Neural crest cell (in vitro differentiated cells): ENCODE measurements at places on chromosomes 11 and 22. TPM values are rescaled to one million over a fixed set of nuclear protein-coding genes. Genes with fewer than 3 reads are reported as not detected.

The ZP1 gene
- not detected in 2 replicates for total RNA-seq

The LRFN4 gene
- total RNA-seq = 36.2 and 37.2 TPM in 2 replicates

The MAPK8IP1 gene
- total RNA-seq = 36.6 and 38.7 TPM in 2 replicates

DNA sequence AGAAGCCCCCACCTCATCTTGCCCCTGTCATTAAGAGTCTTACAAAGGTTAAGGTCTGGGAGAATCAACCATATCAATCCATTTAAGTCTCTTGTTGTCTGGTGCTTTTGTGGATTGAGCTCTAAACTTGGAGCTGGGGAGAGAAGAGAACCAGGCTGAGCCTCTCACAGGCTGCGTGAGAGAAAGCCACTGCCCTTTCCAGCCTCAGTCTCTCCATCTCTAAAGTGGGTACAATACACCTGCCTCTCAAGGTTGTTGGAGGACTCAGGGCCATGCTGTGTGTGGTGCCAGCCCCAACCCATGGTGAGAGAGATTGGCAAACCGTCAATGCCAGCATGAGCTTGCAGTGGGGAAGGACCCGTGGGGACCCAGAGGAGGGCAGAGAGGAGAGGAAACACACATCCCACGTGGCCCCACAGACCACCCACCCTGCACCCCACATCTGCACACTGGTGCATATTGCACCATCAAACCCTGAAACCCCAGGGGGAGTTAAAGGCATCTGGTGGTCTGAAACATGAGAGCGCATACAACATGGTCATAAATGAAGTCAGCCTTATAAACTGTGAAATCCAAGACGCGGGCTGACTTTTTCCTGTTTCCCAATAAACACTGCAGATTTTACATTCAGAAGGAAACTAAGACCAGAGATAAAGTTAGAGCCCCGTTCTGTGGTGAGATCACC is 27.5 kb upstream of the FBLN1 start:
- peak overlapping the region; percentile 27 for H3K27ac ChIP-seq
- no peaks in the 10 kb centered on the region for H3K36me3 ChIP-seq
- H3K4me1 ChIP-seq = peaks cover 35% of the 10 kb centered on the region
- no peak for DNase-seq
- no peak overlapping the region for H3K4me3 ChIP-seq
- H3K27me3 ChIP-seq = no peaks in the 10 kb centered on the region

- no peak overlapping the region for H3K27ac ChIP-seq
- H3K27me3 ChIP-seq = peaks cover 9% of the 10 kb centered on the region
- no peaks in the 10 kb centered on the region for H3K36me3 ChIP-seq
- no peak for DNase-seq
These were observed 62.0 kb downstream of the IGF2 start for GRCh38 chr11:2077061-2077802.

- peaks cover 59% of the 10 kb centered on the region for H3K4me1 ChIP-seq
- no peak overlapping the region for H3K27ac ChIP-seq
- no peak overlapping the region for H3K4me3 ChIP-seq
These were observed 1.6 kb downstream of the CCND1 start for GRCh38 chr11:69642549-69642912.

- peaks cover 46% of the 10 kb centered on the region for H3K27me3 ChIP-seq
- H3K27ac ChIP-seq = no peak overlapping the region
- DNase-seq = no peak
- no peak overlapping the region for H3K4me3 ChIP-seq
These were observed 5.8 kb downstream of the SCUBE1 start for GRCh38 chr22:43337385-43337784.

The TTC12 gene
- 20.5 and 21.6 TPM in 2 replicates for total RNA-seq

DNA sequence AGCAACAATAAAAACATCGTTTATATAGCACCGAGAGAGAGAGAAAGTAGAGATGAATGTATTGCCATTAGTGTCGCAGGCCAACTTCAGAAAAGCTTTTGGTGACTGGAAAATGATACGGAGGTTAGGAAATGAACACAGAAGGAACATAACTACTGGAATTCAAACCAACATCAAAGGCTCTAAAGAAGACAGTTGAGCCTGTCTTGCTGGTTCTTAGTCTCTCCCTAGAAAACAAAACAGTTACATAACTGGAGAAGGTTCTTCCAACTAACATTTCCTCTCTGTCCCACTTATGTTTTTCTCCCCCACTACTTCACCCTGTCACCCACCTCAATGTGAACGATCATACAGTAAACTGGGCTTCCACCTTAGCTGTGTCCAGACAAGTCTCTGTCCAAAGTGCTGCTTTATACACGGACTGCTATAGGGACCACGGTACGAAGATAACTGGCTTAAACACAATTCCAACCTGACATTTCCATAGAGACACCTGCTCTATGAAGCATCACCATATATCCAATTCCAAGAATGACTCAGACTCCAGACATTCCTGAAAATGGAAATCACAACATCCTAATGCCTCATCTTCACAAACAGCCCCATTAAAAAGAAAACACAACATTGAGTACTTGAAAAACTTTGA is 85.2 kb upstream of the ARHGAP32 start:
- DNase-seq = no peak
- H3K27me3 ChIP-seq = no peaks in the 10 kb centered on the region
- H3K36me3 ChIP-seq = no peaks in the 10 kb centered on the region
- H3K27ac ChIP-seq = no peak overlapping the region
- H3K4me3 ChIP-seq = peak overlapping the region; percentile 93

DNA sequence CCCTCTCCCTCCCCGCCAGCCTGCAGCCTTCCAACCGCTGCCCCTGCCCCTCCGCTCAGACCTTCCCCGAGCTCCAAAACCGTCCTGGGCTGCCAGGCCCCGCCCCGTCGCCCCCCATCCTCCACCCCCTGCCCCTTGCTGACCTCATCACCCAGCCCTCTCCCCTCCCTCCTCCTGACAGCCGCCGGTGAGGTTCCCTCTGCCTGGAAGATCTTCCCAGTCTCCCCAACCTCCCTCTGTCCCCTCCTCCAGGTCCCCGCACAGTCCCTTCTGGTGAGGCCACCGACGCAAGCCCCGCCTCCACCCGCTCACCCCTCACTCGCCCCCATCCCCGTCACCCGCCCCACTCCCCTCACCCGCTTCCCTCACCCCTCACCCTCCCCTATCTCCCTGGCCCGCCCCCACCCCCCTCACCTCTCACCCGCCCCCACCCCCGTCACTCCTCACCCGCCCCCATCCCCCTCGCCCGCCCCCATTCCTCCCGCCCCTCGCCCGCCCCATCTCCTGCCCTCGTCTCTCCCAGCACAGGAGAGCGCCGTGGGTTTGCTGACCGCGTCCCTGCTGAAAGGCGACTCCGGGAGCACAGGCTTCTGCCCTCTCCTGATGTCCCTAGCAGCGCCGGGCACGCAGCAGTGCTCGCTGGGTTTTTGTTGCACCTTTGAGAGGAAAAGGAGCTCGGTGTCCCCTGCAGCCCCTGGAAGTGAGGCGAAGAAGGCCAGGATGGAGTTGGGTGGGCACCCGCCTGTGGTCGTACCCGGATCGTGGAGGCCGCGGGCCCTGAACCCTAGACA is 16.4 kb upstream of the UPK3A start:
- peak overlapping the region; percentile 90 for H3K4me3 ChIP-seq
- H3K27me3 ChIP-seq = peaks cover 13% of the 10 kb centered on the region
- H3K36me3 ChIP-seq = no peaks in the 10 kb centered on the region
- H3K27ac ChIP-seq = no peak overlapping the region

DNA sequence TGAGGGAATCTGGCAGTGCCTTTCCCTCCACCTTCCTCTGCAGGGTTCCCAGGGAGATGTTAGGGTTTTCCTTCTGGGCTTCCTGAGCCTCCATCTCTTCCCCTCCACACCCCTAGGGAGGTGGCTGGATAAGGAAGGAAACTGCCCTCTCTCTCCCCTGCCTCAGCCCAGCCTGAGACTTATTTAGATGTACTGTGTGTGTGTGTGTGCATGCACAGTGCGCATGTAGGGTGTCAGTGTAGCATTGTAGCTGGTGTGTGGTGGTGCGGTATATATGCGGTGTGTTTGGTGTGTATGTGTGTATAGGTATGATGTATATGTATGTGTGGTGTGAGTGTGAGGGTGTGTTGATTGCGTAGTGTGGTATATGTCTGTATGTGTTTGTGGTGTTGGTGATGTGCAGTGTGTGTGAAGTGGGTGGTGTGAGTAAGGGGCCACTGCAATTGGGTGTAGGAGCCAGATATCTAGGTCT is 1.5 kb downstream of the FXYD6 start:
- no peak for DNase-seq
- H3K4me3 ChIP-seq = peak overlapping the region; percentile 98
- peak overlapping the region; percentile 4 for H3K27ac ChIP-seq
- H3K4me1 ChIP-seq = peaks cover 50% of the 10 kb centered on the region

The OR6T1 gene
- not detected in 2 replicates for total RNA-seq

The PIH1D2 gene
- total RNA-seq = 3.6 and 4.5 TPM in 2 replicates

- H3K4me3 ChIP-seq = no peak overlapping the region
- no peak for DNase-seq
- no peaks in the 10 kb centered on the region for H3K36me3 ChIP-seq
- no peaks in the 10 kb centered on the region for H3K27me3 ChIP-seq
These were observed 129.7 kb upstream of the PARVA start for GRCh38 chr11:12247543-12248254.

DNA sequence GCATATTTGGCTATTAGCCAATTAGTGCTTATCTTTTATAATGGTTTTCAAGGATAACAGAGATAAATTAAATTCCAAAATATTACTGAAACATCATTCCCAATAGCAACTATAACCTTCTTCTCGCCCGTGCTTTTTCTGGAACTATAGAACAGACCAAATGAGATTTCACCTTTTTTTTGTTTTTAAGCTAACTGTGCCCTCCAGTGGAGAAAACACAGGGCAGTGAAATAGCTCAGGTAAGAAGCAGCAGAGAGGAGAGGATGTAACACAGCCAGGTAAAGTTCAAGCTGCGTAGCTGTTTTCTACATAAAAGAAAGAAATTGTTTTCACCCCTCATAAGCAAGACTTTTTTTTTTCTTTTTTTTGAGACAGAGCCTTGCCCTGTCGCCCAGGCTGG is 28.2 kb downstream of the HSD17B12 start:
- no peak for DNase-seq
- H3K27ac ChIP-seq = no peak overlapping the region
- no peaks in the 10 kb centered on the region for H3K27me3 ChIP-seq
- H3K4me1 ChIP-seq = peaks cover 15% of the 10 kb centered on the region

DNA sequence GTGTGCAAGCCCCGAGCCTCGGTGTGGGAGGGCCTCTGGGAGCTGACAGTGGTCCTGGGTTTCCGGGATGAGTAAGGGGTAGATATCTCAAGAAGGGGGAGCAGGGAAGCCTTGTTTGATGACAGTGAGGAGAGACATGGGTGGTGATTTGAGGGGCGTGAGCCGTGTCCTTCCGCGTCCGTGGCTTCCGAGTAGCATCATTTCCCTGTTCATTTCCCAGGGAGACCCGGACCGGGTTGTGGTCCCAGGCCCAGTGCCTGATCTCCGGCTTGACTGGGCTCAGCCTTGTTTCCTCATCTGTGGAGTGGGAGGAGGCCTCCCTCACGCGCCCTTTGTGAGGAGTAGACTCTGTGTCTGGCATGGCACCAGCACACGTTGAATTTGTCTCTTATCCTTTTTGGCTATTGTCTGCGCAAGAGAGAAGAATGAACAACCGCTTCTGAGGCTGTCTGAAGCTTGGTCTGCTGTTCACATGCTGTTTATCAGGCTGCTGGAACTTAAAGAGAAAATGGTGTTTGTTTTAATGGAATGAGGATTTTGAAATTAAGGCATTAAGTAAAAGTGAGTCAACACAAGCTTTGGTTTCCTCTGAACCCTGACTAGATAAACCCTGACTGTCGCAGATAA is 348.5 kb downstream of the TBC1D22A start:
- H3K4me3 ChIP-seq = no peak overlapping the region
- no peak overlapping the region for H3K27ac ChIP-seq
- peaks cover 16% of the 10 kb centered on the region for H3K4me1 ChIP-seq
- no peak for DNase-seq

GRCh38 chr11:70660059-70660888 is 261.9 kb downstream of the CTTN start:
- no peaks in the 10 kb centered on the region for H3K36me3 ChIP-seq
- H3K27me3 ChIP-seq = peaks cover 3% of the 10 kb centered on the region
- peak overlapping the region; percentile 93 for H3K4me3 ChIP-seq
- no peak for DNase-seq
- no peak overlapping the region for H3K27ac ChIP-seq

DNA sequence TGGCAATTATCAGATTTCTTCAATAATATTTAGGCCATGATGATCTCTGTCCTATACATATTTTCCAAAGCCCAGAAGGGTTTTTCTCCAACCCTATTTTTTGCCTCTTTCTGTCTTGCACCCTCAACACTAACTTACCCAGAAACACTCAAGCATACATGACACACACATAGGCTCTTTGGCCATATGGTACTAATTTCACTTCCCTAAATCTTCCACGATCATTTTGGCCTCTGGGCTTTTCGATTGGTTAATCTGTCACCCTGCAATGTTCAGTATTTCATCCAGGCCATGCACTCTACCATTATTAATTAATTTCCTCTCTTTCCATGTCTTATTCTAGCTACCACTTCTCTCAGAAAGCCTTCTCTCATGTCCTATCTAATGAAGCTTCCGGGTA is 59.8 kb downstream of the LUZP2 start:
- no peak overlapping the region for H3K4me3 ChIP-seq
- H3K4me1 ChIP-seq = no peaks in the 10 kb centered on the region
- no peaks in the 10 kb centered on the region for H3K36me3 ChIP-seq
- DNase-seq = no peak
- H3K27me3 ChIP-seq = no peaks in the 10 kb centered on the region
- no peak overlapping the region for H3K27ac ChIP-seq

The TMPRSS4 gene
- total RNA-seq = not detected in 2 replicates

- H3K36me3 ChIP-seq = no peaks in the 10 kb centered on the region
- H3K4me3 ChIP-seq = no peak overlapping the region
- H3K27ac ChIP-seq = no peak overlapping the region
- H3K4me1 ChIP-seq = no peaks in the 10 kb centered on the region
These were observed 377.0 kb upstream of the LRRC4C start for GRCh38 chr11:41836431-41836830.

The FOSL1 gene
- total RNA-seq = 4.2 and 4.7 TPM in 2 replicates

- H3K4me3 ChIP-seq = no peak overlapping the region
- peaks cover 2% of the 10 kb centered on the region for H3K27me3 ChIP-seq
- H3K27ac ChIP-seq = no peak overlapping the region
- DNase-seq = no peak
These were observed 21.3 kb downstream of the KRTAP5-5 start for GRCh38 chr11:1650918-1651262.
